ENCODE measurements at places on chromosomes 7 and 10.

DNA sequence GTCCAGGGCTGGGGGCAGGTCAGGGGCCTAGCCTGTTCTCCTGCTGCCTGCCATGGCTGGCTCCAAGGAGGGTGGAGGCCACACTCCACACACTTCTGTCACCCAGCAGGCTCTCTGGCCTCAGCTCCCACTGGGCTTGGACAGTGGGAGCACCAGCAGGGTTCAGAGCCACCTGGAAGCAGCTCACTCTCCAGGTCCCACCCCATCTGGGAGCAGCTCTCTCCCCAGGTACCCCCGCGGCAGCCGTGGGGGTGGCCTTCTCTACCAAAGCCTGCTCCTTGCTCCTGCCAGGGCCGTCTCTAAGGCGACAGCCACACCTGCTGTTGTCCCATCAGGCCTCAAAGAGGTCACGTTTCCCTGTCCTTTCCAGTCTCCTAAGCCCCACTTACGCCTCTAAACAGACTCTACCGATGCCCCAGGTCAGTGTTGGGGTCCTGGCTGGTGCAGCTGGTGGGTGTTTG lies 142.5 kb upstream of the RET start:
- DNase-seq, result no peak

DNA sequence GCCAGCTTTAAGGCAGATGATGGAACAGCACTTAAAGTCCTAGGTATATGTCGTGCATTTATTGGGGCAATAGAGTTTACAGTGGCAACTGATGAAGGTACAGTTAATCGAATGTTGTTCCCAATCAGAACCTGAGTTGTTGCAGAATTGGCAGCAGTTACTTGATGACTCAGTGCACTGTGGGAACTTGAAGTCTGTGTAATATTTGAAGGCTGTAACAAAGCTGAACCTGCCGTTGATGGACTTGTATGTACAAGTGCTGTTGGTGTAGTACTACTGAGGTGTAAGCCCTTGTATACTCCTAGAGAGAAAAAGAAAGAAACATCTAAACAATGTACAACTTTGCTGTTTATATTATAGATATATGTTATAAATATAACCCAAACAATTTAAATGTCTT lies 75.3 kb downstream of the EPC1 start:
- no peak for DNase-seq

GRCh38 chr10:7529638-7530037 lies 118.8 kb upstream of the SFMBT2 start:
- no peak for DNase-seq

- DNase-seq, result no peak
These were observed 20.2 kb upstream of the SLC35G1 start for GRCh38 chr10:93873420-93874115.

DNA sequence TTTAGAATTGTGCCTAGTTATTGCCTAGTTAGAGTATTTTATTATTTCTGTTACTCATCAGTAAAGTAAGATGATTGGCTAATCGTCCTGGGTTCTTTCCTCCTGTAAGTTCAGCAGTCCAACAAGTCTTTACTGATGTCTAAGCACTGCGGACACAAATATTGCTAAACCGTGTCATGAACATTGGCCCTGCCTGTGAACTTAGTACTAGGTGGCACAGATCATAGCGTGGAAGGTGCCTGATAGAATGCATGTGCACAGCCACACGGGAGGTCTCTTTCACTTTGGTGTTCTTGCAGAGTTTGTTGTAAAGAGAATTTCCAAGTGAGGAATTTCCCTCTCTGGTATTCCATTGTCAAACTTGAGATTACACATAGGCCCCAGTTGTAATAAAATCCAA lies 38.0 kb downstream of the RBM33 start:
- no peak for DNase-seq

DNA sequence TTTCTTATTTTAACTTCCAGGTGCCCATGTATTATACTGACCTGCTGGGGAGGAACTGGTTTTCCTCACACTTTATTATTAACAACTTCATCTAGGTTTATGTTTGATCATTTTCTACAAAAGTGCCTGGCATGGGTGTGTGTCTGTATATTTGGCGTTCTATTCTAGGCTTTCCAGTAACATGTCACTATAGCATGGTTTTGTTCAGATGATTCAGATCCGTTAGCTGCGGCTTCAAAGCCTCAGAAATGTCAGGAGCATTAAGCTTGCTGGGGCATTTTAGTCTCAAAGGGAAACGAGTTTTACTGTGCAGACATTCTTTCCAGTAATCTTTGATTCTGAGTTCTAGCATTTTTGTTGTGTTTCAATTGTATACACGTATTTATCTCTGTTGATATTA lies 2.3 kb downstream of the INPP5A start:
- DNase-seq, result no peak

- no peak for DNase-seq
These were observed 145.7 kb upstream of the AHR start for GRCh38 chr7:17152721-17153120.

GRCh38 chr10:47058032-47058702 lies 146.9 kb downstream of the PTPN20 start:
- DNase-seq, result no peak

DNA sequence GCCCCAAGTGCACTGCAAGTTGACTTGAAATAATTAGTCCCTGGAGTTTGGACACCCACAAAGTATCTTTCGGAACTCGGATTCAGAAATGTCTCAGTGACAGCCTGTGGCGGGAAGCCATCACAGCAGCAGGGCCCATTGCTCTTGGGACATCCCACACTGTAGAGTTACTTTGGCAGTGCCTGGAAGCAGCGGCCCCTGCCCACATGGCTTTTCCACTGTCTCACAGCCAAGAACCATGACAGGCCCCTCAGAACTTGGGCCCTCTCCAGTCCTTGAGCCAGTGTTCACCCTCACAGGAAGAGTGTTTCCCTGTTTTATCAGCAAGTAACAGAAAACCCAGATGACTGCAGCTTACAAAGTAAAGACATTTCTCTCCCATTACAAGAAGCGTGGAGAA lies 477.0 kb upstream of the GALNT17 start:
- DNase-seq, result no peak

GRCh38 chr10:126650161-126650560 lies 20.3 kb downstream of the C10orf90 start:
- no peak for DNase-seq

- no peak for DNase-seq
These were observed 247.8 kb downstream of the BUB3 start for GRCh38 chr10:123402021-123402420.

DNA sequence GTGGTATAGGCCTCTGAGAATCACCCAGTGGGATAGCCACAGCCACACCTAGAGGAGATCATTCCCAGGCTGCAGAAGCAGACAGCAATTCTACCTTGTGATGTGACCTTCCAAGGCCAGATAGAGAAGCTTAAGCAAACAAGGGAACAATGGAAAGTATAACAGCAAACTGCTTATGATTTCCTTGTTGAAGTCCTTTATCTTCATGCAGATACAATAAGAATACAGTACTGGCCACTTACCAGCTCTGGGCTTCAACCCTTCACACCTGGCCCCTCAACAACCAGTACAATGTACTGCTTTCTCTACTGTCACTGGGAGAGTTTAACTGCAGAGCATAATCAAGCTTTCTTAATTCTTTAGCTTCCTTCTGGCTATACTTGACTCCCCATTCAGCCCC lies 22.6 kb upstream of the DDX50 start:
- no peak for DNase-seq

DNA sequence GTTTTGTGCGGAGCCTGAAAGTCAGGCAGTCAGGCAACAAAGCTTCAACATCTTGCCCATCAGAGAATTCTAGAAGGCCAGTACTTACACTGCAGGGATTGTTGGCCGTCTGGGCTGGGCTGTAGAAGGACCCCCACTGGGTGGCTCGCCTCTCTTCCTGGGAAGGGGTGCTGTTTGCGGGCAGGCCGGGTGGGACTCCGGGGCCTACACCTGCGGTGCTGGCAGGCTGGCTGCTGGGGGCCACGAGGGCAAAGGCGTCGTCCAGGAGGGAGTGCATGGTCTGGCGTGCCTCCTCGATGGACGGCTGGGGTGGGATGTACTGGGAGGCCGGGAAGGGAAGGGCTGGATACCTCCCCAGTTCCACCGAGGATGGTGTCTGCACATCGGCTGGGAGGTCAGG lies 63.1 kb upstream of the ATP6V0A4 start:
- no peak for DNase-seq

DNA sequence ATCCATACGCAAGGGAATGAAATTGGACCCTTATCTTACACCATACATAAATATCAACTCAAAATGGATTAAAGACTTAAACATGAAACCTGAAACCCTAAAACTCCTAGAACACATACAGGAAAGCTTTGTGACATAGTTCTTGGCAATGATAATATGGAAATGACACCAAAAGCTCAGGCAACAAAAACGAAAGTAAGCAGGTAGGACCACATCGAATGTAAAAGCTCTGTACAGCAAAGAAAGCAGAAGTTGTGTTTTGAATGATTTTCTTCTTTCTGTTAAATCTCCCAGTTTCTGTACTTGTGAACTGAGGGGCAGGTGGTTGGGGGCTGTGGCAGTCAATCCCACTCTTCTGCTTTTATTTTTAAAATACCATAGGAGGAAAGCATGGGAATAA lies 368.4 kb upstream of the PODXL start:
- DNase-seq, result no peak

DNA sequence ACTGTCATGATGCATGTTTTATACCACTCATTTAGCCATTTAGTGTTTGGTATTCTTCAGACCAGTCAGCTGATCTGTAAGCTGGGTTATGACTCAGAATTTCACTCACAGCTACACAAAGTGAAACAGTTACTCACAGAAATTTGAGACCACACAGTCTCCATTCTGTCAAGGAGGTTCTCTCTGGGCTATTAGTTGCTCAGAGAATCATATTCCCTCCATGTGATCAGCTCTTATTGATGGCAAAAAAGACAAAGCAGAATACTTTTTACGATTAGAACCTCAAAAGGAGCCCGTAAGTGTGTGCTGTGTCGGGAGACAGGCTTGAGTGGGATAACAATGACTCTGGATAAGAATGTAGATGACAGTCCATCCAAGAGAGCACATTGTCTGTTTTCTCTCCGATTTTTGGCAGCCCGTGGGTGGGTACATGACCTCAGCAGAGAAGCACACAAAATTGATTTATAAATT lies 277.6 kb upstream of the SORCS1 start:
- DNase-seq, result no peak

DNA sequence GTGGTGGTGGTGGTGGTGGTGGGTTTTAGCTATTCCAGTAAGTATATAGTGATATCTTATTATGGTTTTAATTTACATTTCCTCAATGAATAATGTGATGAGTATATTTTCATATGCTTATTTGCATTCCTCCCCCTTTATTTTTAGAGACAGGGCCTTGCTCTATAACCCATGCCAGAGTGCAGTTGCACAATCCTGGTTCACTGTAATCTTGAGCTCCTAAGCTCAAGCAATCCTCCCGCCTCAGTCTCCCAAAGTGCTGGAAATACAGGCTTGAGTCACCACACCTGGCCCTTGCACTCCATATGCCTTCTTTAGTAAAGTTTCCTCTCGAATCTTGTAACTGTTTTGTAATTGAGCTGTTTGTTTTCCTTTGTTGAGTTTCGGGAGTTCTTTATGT lies 577.7 kb upstream of the AUTS2 start:
- no peak for DNase-seq

DNA sequence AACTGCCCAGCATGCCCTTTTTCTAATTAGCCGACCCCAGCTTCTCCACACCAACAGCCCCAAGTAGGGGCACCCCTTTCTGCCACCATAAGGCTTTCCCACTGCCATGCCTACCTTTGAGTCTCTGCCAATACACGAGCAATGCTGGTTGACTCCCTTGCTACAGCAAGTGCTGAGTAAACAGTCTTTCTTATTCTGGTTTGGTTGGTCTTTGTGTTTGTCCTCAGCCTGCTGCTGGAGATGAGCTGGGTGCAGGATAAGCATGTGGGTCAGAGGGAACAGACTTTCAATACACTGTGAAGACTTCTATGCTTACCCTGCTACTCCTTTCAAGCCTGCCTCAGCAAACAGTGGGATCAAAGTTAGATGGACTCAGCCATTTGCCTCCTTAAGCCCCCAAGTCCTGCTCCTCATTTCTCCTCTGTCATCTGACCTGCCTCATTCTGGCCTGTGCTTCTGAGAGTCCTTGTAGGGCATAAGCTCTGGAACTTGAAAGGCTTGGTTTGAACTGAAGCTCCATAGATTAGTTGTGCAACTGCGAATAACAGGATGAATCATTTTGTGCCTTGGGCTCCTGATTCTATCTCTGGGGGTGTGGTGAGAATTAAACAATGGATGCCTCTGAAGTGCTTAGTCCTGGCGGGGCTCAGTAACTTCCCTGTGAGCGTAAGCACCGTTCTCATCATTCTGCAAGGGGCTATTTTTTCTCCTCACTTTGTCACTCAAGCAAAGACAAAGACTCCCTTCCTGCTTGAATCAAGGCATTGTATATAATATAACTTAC lies 533.8 kb upstream of the DPP6 start:
- DNase-seq, result no peak
